ENCODE measurements at places on chromosomes 4 and X.

DNA sequence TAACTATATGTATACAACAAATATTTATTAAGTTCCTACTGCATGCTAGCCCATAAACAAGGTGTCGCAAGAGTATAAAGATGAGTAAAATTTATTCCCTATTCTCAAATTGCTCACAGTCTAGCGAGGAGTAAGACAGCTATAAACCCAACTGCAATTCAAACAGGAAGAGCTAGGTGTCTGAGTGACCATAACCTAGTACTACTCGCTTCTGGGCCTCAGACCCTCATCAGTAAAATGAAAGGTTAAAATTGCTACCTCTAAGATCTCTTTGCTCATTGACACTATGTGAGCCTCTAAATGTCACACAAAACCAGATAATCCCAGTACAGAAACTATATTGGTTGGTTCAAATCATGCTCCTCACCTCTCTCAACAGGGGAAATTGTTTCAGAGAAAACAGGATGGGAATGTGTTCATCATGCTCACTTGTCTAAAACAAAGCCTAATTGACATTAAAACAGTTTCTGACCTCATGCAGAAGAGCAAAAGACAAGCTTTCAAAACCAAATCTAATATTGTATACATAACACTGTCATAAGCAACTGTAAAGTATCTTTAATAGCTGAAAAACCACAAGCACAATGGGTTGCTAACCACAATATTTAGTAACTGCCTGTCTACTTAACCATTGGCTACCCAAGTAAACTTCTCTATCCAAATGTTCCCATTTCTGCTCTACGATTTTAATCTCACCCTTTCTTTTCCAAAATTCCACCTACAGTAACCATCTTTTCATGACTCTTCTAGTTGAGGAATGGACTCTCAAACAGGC lies 264.6 kb upstream of the FMR1 start:
- no peak for DNase-seq

GRCh38 chr4:47862297-47862696 lies 24.4 kb upstream of the CORIN start:
- DNase-seq, result no peak

DNA sequence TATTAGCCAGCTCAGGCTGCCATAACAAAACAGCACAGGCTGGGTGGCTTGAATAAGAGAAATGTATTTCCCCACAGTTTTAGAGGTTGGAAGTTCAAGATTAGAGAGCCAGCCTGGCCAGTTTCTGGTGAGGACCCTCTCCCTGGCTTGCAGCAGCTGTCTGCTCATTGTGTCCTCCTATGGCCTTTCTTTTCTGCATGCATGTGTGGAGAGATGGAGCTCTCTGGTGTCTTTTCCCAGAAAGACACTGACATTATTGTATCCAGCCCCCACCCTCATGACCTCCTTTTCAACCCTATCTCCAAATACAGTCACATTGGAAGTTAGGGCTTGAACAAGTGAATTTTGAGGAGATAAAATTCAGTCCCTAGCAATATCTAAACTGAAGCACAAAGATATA lies 263.8 kb upstream of the PABPC4L start:
- DNase-seq, result no peak

GRCh38 chrX:68536429-68536828 lies 37.6 kb downstream of the YIPF6 start:
- no peak for DNase-seq

GRCh38 chrX:130186651-130187050 lies 14.9 kb downstream of the RAB33A start:
- DNase-seq, result no peak

Measured in RPMI8226 (cell line).